ENCODE measurements at places on chromosomes 4 and X. TPM values are rescaled to one million over a fixed set of nuclear protein-coding genes. Genes with fewer than 3 reads are reported as not detected.

The TRPC3 gene
- polyA plus RNA-seq = 0.81 TPM

The VCX2 gene
- not detected for polyA plus RNA-seq

The SPATA4 gene
- 1.5 TPM for polyA plus RNA-seq

The PNMA6A gene
- polyA plus RNA-seq = 13.1 TPM

The RBBP7 gene
- polyA plus RNA-seq = 191 TPM

The SPOCK3 gene
- polyA plus RNA-seq = 13.3 TPM

The TMEM150C gene
- 30.6 TPM for polyA plus RNA-seq

The ELK1 gene
- polyA plus RNA-seq = 30.3 TPM

The MAGEA8 gene
- 0.29 TPM for polyA plus RNA-seq

DNA sequence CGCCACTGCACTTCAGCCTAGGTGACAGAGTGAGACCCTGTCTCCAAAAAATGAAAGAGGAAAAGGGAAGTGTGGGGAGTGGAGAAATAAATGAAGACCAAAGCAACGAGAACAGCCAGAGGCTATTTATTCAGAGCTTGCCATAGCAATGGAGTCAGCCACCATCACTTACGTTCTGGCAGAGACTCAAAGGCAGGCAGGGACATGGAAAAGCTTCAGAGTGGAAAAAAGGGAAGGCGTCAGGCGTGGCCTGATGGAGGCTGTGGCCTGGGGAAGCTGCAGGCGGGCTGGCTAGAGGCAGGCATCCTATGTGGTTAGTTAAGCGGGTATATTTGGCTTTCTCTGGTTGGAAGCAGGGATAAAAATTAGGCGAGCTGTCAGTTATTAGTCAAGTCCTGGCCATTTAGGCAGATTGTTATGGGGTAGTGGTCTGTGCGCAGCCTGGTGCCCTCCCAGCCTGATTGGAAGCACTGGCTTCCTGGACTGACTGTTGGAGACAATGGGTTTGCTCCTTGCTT lies 73.3 kb downstream of the DCTD start:
- no peak for DNase-seq

DNA sequence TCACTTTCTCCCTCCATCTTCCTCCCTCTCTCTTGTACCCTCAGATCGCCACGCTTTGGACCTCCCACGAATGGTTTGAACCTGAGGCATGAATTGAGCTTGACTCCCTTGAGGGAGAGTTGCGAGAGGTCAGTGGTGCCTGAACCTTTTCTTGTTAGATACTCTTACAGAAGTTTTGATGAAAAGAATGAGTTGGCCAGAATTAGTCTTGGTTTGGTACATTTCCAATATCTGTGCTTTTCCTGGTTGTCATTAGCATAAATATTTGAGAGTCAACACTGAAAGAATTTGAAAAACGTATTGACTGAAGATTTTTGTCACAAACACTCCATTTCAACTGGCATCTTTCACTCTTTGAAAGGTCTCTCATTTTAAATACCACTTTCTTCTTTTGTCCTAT lies 510.6 kb upstream of the DIPK2B start:
- DNase-seq = no peak

GRCh38 chr4:156889616-156890594 lies 81.7 kb downstream of the PDGFC start:
- DNase-seq = no peak

DNA sequence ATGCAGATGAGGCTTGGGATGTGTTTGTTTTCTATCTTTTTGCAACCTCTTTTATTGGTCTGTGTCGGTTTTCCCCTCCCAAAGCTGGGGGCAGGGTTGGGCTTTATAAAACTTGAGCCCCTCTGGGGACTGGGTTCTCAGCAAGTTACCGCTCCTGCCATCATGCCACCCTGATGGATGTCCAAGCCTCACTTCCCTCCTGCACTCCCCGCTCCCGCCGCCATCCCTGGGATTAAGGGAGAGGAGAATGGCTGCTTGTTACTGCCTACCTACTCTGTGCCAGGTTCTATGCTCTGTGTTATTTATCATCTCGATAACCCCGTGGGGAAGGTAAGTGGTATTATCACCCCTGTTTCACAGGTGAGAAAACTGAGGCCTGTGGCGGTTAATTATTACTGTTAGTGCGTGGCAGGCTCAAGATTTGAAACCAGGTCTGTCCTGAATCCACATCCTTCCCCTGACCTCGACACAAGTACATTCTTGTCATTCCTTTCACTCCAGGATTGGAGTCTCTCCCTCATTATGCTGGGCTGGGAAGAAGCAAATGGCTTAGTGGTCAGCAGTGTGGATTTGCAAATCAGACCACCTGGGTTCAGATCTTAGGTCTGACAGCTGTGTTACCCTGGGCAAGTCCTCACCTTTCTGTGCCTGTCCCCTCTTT lies 4.5 kb downstream of the UBA1 start:
- DNase-seq = no peak

GRCh38 chr4:183936574-183937345 lies 31.7 kb downstream of the STOX2 start:
- DNase-seq = no peak

- DNase-seq = no peak
These were observed 92.7 kb downstream of the SYNPO2 start for GRCh38 chr4:118981171-118981838.

DNA sequence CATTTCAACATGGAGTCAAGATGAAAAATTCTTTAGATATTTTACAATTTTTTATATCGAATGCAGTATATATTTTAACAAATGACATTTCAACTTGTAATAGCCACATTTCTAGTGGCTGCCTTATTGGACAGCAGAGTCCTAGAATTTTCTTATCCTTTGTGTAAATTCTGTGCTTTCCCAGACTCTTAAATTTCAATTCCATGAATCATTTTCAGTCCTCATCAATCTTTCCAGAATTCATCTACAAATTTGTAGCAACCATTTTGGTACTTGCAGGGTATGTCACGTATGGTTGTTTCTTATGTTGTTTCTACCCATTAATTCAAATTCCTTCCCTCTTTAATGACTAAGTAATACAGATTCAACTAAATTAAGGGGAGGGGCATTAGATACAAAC lies 2.7 kb downstream of the PAICS start:
- no peak for DNase-seq

DNA sequence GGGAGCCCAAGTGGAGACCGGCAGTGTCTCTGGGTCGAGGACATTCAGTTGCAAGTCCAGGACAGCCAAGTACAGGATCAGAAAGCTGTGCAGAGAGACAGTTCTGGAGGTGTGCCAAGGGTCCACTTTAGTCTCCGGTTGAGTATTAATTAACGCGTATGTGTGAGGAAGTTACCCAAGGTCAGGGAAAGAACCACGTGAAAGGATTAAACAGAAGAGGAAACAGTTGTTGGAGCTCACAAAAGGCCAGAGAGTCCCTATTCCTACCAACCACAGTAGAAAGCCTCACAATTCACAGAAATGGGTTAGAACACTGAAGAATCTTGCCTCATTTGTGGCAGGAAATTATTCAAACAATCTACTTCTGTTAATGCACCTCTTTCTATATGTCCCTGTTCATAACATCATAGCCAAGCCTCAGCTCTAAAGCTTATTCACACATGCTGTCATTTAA lies 17.9 kb upstream of the NSUN7 start:
- DNase-seq = peak; percentile 37

DNA sequence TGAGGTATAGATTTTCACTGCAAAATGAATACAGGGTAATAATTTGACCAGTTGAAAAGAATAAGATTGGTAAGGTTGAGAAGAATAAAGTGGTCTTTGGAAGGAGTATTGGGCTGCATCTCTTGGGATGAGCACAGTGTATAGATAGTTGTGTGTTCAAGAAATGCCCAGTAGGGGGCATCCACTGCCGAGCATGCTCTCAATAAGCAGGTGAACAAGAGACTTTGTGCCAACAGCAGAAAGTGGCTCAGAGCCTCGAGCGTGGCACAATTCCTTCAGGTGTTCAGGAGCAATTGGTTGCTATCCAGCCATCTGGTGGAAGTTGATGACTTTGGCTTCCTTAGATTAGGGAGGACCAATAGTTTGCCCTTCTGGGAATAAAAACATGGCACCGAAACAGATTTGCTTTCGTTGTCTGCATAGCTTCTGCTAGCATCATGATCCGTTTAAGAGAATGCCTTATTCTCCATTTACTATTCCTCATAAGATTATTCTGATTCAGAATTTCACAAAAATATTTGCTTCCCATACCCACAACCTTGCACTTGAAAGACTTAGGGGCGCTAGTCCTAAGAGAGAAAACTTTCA lies 258.1 kb upstream of the NEIL3 start:
- DNase-seq = no peak

DNA sequence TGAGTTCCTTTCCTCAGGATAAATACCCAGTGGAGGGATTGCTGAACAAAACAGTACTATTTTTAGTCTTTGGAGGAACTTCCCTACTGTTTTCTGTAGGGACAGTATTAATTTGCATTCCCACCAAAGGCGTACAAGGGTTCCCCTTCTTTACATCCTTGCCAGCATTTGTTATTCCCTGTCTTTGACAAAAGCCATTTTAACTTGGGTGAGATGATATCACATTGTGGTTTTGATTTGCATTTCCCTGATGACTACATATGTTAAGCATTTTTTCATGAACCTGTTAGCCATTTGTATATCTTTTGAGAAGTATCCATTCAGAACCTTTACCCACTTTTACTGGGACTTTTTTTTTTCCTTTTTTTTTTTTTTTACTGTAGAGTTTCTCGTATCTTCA lies 126.2 kb upstream of the ANXA10 start:
- no peak for DNase-seq

GRCh38 chrX:132207996-132208395 lies 11.3 kb downstream of the RAP2C start:
- DNase-seq = no peak

All from renal pelvis (tissue), 12 donors.